ENCODE measurements at places on chromosomes 16 and 17.

GRCh38 chr16:2883458-2883908 is 468 bp downstream of the FLYWCH2 start:
- DNase-seq = no peak

DNA sequence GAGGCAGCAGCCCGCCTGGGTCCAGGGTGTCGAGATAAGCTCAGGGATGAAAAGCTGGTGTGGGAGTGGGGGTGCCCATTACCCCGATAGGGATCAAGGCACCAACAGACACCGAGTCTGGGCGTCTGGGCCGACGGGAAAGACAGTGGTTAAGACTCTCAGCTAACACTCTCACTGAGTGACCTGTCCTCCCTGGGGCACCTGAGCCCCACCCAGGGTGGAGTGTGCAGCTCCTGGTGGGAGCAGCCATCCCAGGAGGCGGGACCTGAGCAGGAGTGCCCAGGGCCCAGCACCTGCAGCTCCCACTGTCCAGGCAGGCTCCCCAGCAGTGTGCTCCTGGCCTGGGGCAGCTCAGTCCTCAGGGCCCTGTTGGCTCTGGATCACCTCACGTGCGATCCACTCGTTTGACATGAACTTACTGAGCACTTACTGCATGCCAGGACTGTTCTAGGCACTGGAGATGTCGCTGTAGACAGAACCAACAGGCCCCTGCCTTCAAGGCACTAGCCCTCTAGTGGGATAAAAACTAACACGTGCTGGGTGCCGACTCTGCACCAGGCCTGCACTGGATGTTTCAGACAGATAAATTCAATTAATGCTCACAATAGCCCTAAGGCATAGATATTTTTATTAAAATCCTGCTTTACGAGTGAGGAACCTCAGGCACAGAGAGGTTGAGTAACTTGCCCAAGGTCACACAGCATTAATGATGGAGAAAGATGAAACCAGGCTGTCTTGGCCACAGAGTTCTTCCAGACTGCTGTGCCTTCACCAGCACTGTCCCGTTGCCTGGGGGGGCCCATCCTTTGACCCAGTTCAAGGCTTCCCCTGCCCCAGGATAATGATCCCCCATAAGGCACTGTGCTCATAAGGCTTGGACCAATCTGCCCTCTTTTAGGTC is 1.9 kb downstream of the EVPLL start:
- DNase-seq = no peak

DNA sequence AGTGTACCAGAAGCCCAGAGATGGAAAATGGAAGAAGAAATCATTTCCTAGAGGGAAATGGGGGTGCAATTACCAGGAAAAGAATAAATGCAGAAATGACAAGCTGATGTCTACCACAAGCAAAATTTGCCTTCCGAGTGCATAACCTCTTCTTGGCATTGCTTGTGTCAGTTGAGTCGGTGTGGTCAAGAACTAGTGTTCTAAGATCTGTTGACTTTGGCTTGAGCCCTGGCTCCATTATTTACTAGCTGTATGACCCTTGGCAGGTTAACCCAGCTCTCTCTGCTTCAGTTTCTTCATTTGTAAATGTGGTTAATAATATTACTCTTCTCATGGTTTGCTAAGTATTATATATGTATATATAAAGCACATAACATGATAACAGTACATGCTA is 273.0 kb upstream of the IRX5 start:
- no peak for DNase-seq

GRCh38 chr17:1239210-1239609 is 31.0 kb upstream of the BHLHA9 start:
- DNase-seq = no peak

GRCh38 chr17:67244431-67245072 is 444 bp downstream of the HELZ start:
- DNase-seq = no peak

DNA sequence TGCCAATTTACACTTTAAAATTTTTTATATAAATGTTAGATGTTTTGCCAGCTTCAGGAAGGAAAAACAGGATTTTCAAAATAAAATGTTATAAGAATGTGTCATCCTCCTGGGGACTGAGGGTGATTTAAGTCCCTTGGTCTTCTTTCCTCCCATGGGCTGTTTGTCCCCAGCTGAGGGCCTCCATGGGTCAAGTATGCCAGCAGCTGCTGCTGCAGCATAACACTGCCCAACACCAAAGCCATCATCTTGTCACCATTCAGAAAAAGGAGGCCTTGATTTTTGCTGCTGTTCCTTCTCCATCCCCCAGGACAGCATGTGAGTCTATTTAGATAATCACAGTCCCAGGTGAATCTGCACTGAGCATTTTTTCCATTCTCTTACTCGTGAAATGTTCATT is 188.5 kb downstream of the LGALS9B start:
- DNase-seq = no peak

GRCh38 chr17:32222621-32223020 is 43.0 kb upstream of the RHBDL3 start:
- no peak for DNase-seq

GRCh38 chr17:81978524-81979298 is 1.3 kb downstream of the ASPSCR1 start:
- DNase-seq = no peak

- no peak for DNase-seq
Measured at GRCh38 chr17:9615486-9615885, 29.8 kb upstream of the USP43 start.

DNA sequence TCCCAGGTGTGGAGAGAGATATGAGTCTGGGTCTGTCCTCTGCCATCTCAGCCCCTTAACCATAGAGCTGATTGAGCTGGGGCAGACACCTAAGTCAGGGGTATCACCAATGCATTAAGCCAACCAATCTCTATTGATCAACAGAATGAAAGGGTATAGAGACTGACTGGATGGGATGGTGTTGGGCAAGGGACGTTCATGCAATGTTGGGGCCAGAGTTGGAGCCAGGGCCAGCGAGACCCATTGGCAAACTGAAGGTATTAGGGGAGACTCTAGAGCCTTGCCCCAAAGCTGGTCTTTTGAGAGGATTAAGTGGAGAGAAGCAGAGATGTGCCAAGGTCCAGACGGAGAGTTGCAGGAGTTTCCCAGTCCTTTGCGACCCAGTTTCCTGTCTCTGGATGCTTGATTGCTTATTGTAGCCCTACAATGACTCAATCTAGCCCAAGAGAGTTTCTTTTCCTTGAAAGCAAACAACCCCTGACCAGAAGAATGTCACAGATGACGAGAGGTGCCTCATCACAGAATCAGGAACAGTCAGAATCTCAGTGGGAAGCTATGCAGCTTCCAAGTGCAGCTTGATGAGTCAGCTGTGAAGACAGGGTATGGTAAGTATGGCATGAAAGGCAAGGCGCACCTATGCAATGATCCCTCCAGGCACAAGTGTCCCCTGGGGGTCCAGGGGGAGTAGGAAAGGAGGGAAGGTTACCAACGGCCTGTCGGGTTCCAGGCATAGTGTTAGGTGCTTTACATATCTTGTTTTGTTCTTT is 137.2 kb downstream of the UTP18 start:
- no peak for DNase-seq

DNA sequence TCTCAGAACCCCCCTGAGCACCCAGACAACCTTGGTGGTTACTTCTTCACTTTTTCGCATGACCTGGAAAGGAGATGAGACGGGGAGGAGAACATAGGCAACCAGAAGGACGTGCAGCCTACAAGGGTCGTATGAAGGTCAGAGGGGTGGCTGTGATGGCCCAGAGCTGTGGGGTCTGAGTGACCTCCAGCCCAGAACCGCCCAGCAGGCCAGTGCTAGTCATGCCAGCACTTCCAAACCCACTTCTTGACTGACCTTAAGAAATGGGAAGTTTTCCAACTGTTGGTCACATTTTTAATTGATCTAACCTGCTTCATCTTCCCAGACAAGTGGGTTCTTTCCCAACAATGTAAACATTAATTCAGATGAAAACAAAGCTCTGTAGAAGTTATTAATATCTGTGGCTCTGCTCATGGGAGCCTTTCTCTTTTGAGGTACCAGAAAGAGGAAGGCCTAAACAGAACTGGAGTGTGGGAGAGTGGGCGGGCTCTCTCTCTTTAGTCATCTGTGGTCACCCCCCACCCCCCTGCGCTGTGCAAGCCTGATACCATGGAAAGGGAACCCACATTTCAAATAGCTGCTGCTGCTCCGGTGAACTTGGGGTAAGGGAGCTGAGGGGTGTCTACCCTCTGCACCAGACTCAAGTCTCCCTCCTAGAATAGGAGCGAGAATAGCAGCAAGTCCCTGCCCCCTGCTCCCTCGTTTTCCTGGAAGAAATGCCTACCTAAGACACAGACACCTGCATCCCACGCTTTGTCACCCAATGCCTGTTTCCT is 101.6 kb downstream of the RAB11FIP4 start:
- peak; percentile 76 for DNase-seq

- DNase-seq = no peak
Measured at GRCh38 chr17:37197336-37197735, 178.4 kb upstream of the C17orf78 start.

GRCh38 chr16:82241469-82242052 is 71.5 kb upstream of the MPHOSPH6 start:
- no peak for DNase-seq

DNA sequence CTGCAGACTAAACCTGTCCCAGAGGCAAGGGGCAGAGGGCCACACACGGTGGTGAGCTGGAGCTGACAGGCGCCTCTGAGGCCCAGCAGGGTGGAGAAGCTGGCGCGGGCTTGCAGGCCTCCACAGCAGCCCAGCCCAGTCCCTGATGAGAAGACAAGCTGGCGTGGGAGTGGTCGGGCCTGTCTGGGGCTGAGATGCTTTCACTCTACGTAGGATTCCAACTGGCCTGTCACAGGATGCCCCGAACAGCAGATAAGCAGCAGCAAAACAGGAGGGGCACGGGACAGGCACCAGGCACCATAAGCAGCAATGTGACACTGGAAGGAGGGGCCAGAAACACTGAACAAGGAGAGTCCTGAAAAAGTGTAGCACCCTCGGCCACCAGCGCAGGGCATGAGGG is 40.1 kb downstream of the PEMT start:
- no peak for DNase-seq

DNA sequence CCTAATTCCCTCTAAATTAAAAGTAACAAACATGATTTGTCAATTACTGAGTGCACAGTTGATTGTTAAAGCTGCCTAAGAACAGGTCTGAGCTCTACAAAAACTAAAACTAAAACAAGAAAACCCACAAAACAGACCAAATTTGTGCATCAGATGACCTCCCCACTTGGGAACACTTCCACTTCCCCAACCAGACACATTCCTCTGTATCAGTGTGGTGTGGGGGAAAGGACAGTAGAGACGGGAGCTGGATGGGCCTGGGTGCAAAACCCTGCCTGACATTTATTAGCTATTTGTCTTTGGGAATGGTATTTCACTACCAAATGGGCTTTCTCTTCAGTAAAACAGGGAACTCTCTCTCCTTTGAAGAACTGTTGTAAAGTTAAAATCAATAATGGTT is 29.8 kb downstream of the STAT3 start:
- no peak for DNase-seq

DNA sequence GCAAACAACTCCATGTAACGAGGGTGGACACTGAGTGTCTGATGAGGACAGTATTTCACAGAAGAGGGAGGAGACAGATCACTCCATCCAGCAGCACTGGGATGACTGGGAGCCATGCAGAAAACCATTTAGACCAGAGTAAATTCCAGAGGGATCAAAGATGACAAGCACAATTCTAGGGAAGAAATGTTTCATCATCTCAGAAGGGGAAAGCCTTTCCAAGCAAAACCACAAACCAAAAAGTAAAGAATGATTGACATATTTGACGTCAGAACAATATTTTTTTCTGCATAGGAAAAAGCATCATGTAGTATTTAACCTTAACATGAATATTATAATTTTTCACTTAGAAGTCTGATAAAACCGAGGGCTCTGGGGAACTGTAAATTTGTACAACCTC is 4.8 kb downstream of the DNASE1 start:
- no peak for DNase-seq

- no peak for DNase-seq
Measured at GRCh38 chr17:4858068-4858881, 25.1 kb downstream of the MINK1 start.

DNA sequence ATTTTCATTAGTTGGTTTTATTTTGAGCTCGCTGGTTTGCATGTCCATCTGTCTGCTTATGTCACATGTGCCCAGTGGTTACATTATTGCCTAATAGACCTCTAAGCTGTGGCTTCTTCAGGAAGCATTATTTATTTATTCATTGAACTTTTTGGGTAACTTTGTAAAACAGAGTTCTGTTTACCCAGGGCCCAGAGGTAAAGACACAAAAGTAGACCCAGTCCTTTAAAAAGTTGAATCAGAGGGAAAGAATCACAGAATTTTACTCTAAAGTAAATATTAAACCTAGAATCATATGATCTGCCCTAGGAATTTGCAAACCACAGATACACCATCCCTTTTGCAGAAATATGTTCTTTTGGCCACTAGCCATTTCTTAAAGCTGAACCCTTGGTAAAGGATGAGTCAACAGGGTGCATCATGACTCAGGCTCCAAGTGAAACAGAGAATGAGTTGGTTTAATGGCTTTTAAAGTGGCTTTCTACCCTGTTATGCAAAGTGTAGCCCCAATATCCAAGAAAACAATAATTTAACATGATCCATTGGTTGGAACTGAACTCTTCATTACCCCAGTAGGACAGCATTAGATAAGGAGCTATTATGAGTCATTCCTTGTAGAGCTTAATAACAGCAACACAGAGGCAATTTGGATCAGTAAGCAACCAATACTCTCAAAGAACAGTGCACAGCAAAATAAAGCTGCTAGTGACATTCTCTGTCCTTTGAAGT is 236.3 kb downstream of the KCNJ2 start:
- no peak for DNase-seq

DNA sequence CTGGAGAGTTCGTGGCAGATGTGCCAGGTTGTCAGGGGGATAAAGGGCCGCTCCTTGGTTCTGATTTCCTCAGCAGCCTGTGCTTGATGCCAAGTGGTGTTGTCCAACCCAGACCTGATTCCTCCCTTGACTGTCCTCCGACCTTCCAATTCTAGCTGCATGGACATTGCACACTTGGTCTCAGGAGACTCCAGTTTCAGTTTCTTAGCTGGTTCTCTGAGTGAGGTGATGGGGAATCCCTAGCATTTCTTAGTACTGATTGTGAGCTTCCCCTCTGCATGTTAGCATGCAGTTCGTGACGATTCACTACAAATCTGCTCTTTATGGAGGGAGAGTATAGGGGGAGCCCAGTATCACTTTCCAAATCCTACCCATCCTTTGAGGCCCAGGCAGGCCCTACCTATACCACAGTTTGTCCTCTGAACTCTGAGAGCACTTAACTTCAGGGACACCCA is 12.4 kb upstream of the CCR7 start:
- DNase-seq = no peak

- no peak for DNase-seq
Measured at GRCh38 chr17:44061446-44061845, 5.0 kb downstream of the LSM12 start.

DNA sequence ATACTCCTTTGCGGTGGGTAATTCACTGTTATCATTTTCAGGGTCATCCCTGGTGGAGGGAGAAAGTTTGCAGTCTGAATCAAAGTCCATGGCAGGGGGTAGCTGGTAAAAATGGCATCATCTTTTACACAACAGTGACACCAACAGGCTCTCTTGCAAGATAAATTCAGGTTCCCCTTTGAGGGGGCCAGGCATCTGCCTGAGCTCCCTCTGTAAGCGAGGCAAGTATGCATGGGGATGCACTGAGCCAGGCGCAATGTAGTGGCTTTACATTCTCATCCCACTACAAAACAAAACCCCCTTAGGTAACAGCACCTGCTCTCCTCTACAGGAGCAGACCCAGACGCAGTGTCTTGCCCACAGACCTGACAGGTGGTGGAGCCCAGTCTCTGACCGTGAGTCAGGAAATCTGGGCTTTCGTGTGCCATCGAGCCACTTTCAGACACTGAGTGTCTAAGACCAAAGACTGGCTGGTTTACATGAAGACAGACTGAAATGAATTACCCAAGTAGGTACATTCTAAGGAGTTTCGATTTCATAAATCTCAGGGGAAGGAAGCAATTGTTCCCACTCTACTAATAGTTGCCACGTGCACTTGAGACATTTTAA is 17.7 kb downstream of the LITAFD start:
- DNase-seq = no peak
